ENCODE measurements at places on chromosomes 7 and 10.
A peak's percentile ranks its signal among the peaks of the same experiment; 100 is the strongest.

DNA sequence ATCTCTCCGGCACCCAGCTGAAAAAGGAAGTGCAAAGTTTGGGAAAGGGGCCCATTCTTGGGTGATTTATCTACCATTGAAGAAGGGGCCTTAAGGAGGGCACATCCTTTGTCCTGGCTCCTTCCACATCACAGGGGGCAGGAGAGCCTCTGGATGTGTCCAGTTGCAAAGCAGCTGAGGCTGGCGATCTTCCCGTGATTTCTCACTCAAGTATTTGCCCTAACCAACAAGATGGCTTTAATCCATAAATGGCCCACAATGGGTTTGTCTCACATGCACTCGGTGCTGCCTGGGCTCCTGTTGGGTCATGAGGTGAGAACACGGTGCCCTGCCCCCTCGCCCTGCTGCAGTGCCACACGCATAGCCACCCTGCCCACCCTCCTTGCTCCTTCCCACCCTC lies 14.2 kb upstream of the FRMPD2 start:
- DNase-seq: no peak

- no peak for DNase-seq
Observed at GRCh38 chr10:15158972-15159371, 9.5 kb downstream of the NMT2 start.

- no peak for DNase-seq
Observed at GRCh38 chr10:59900048-59900727, 6.2 kb downstream of the CCDC6 start.

DNA sequence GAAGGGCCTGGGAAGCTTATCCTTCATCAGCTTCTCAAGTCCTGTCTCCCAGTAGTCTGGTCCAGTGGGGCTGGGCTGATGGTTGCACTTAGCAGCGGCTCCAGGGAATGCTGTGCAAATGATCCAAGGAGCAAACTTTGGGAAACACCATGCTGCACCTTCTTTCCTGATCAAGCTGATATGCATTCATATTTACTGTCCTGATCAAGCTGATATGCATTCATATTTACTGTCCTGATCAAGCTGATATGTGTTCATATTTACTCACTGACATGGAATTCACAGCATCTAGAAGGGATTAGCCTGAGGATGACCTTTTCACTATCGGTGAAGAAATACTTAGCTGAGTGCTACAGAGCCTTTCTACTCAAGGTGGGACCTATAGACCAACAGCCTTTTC lies 330.7 kb downstream of the BMPER start:
- DNase-seq: no peak

DNA sequence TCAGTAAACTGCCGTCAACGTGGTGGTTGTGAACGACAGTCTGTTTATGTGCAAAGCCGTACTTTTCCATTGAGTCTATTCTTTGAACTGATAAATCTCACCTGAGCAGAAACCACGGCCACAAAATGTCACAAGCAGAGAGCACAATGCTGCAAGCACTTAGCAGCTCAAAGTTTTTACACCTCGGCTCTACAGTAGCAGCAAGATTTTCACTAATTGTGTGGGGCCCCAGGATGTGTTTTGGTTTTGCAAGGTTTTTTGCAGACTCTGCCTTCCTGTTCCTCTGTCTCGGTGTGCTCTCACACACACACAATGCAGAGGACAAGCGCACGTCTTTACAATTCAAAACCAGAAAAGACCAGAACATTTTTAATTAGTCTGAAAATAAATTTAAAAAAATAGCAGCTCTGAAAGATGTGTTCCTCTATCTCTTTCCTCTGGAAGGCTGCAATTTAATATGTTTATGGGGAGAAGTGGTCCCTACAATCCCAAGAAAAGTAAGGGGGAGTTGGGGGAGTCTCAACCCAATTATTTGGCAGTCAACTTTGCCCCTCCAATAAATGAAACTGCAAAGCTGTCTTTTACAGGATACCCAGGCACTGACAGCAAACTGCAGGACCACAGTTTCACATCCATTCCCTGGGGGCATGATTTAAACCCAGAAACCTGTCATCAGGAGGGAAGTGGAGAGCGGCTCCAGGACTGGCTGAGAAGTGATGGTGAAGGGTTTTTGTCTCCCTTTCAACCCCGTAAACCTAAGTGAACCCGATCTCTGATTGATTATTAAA lies 73.8 kb upstream of the SFMBT2 start:
- no peak for DNase-seq

DNA sequence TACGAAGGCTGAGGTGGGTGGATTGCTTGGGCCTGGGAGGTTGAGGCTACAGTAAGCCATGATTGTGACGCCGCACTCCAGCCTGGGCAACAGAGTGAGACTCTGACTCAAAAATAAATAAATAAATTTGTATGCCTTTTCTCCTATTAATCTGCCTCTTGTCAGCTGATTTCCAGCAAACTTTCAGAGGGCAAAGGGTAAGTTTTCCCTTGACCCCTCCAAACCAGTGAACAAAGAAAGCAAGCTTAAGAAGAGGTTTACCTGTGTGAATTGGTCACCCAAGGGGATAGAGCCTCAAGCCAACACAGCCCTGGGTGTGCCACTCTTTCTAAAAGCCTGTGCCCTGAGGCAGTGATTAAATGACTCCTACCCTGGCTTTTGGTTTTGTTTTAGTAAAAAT lies 30.8 kb downstream of the GOT1 start:
- no peak for DNase-seq

- peak; percentile 66 for DNase-seq
Observed at GRCh38 chr10:14665304-14665703, 109.4 kb downstream of the FAM107B start.

DNA sequence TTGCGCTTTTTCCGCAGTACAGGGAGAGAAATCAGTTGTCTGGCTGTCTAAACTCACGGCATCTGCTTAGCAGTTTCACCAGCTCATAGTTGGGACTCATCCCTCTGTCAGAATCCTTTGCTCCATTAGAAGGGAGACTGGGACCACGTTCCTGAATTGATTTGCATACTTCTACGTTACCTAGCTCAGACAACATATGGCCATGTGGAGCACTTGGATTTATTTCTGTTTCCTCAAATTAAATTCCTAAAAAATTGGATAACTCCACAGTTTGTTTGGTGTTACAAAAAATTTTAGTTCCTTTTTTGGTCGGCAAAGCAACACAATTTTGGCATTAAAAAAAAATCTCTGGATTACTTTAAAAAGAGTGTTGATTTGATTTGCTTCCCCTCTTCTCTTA lies 614.0 kb downstream of the AUTS2 start:
- no peak for DNase-seq

DNA sequence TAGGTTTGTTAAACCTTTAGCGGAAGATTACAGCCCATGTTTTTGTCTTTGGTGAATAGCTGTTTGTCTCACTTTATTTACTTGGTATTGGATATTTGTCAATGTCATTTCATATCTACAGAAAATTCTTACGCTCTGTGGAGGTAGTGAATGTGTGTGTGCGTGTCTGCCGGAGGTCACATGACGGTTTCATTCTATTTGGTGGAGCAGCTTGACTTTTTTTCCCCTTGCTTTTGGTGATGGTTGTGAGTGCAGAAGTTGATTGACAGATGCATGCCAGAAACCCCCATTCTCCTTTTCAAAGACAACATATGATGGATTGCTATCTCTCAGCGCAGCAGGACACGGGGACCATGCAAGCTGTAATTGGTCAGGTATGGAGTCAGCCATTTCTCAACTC lies at the start of gene POU6F2:
Gene POU6F2, plus strand, starts transcription at position 225 of the 400 bp plus-strand sequence. Its CDS starts 45 bp downstream, at position 270.
- no peak for DNase-seq

- no peak for DNase-seq
Observed at GRCh38 chr7:106999023-106999422, 45.5 kb upstream of the PRKAR2B start.

GRCh38 chr10:49270565-49270964 lies 28.4 kb upstream of the C10orf71 start:
- no peak for DNase-seq

- DNase-seq: no peak
Observed at GRCh38 chr10:5147255-5147980, 37.5 kb downstream of the AKR1C8 start.

DNA sequence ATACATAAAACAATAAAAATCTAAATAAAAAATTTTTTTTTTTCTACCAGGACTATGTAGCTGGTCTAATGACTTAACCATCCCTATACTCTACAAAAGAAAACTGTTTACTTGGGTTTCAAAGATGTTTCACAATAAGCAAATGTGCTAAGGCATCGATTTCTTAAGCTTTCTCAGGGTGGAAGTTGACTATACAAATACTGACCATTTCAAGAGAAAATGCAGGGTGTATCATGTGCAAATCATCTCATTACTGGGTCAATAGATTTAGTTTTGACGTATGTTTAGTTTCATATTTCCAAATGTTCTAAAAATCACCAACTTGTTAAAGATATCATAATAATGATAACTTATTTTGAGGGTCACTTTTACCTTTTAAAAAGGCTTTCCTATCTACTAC lies 7.5 kb downstream of the NRP1 start:
- DNase-seq: no peak

GRCh38 chr7:1920266-1920681 lies 250.2 kb downstream of the ELFN1 start:
- DNase-seq: no peak

- no peak for DNase-seq
Observed at GRCh38 chr7:2503056-2503941, 16.3 kb upstream of the LFNG start.

GRCh38 chr10:101781984-101782810 lies 1.0 kb downstream of the NPM3 start:
- no peak for DNase-seq

DNA sequence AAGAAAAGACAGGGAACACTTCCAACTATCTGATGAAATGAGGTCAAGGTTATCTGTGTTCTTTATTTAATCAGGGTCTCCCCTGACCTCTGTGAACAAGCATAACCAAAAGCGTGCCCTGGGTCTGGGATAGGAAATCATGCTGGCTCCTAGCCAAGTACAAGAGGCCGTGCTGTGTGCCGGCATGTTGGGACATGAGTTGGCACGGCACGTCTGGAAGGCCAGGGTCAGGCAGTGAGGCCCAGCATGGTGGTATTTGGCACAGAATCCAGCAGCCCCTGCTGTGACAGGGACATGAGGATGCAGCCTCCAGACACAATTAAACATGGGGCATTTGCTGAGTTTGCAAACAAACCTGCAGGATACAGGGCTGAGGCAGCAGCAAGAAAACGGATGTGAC lies 320.4 kb downstream of the PLXNA4 start:
- peak; percentile 86 for DNase-seq

- no peak for DNase-seq
Observed at GRCh38 chr7:147089051-147089461, 972.5 kb downstream of the CNTNAP2 start.

DNA sequence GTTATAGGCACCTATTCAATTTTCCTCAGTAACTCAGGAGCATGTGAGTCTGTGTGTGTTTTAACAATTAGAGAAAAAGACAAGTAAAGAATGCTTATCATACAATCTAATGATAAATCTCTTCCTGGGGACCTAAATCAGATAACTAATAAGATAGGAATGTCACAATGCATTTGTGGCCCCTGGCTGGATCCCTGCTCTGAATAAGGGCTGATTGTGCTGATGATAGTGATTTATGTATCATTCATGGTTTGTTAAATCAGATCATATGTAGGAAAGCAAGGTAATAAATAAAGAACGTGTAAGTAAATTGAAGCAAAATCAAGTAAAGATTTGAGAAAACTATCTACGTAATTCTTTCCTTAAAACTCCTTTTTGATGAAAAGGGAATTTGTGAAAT lies 145.9 kb downstream of the C7orf25 start:
- DNase-seq: no peak

DNA sequence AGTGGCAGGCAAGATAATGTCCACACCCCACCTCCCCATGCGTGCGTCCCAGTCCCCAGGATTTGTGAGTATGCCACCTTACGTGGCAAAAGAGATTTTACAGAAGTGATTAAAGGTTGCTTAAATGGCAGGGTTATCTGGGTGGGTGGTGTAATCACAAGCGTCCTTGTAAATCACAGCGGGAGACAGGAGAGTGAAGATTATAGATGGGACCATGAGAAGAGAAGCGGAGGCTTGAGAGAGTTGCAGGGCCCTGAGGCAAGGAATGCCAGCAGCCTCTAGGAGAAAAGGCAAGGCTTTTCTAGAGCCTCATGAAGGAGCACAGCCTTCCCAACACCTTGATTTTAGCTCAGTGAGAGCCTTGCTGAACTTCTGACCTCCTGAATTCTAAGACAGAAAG lies 10.2 kb downstream of the ZRANB1 start:
- no peak for DNase-seq

GRCh38 chr7:151897161-151897731 lies 20.3 kb upstream of the PRKAG2 start:
- no peak for DNase-seq

GRCh38 chr10:110212119-110213006 lies 5.0 kb downstream of the MXI1 start:
- DNase-seq: no peak

- no peak for DNase-seq
Observed at GRCh38 chr10:78605800-78606350, 462.9 kb upstream of the ZMIZ1 start.

DNA sequence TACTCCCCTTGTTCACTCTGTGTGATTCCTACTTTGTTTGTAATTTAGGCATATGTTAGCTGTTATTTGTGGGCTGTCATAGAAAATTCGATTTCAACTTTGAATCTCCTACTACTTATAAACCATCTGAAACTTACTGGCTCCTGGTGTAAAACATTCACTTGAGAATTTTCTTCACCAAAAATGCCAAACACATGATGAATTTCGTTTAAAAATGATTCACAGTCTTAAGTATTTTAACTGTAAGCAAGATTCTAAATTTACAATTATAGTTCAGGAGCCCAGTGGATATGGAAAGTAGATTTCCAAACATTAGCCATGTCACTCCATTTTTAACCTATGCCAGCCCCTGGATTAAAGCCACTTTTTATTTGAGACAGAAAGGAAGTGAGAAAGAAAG lies 3.1 kb downstream of the CPED1 start:
- no peak for DNase-seq

- no peak for DNase-seq
Observed at GRCh38 chr10:123800289-123800688, 91.3 kb downstream of the CPXM2 start.

- peak; percentile 83 for DNase-seq
Observed at GRCh38 chr7:35975851-35976454, 175.1 kb downstream of the SEPTIN7 start.

DNA sequence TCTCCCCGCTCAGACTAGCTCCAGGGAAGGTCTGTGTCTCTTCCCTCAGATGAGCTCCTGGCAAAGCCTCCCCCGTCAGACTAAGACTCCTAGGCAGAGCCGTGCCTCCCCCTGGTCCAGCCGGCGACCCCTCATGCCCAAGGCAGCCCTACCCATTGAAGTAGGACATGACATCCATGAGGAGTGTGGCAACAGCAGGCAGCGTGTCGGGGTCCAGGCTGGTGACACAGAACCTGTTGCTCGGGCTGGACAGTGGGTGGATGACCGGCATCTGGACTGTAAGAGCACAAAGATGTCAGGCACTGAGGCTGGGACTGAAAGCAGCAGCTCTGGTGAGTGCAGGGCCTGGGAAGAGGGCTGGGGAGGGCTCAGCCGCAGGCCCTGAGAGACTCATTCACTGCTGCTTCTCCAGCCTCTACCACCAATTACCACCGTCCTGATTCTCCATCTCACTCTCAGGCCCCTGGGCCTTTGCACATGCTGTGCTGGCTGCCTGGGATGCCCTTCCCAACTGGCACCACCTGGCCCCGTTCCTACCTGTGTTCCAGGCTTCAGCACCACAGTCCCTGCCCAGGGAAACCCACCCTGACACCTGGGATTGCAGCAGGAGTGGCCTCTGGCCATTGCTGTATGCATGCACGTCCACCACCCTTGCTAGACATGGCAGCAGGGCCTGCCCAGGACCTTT lies 2.8 kb downstream of the PVRIG start:
- no peak for DNase-seq

All from NCI-H1105 treated with DMSO at 0.1 percent for 48 hours (cell line).